Cortex of kidney (tissue), 1 donor: ENCODE measurements at places on chromosomes 16 and 17.

DNA sequence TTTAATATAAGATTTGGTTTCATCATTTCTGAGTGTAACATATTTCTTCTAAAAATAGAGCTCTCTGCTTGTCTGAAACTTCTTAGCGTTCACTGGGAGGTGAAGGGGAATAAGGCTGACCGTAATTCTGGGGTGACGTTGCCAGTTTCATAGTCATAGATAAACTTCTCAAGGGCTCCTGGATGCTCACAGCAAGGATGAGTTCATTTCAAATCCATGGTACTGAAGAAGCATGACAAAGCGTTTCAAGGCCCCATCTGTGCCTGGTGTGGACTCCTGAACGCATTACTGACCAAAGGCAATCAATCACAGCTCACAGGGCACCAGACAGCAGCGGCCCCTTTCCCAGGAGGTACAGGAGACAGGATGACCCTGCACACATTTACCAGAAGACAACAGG is 12.0 kb upstream of the EVPL start:
- no peak for DNase-seq

- DNase-seq: no peak
Measured at GRCh38 chr16:72987480-72987901, 60.4 kb downstream of the ZFHX3 start.

DNA sequence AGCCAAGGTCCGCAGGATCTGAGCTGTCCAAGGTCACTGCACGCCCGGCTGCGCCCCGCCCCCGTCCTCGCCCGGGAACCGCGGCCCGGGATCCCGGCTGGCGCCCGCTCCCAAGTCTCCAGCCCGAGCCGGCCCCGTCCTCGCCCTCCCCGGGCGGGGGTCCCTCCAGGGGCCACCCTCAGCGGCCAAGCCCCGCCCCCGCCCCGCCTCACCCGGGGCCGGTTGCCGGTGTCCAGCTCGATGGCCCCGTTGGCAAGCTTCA is 216 bp downstream of the VPS9D1 start:
- DNase-seq: no peak

DNA sequence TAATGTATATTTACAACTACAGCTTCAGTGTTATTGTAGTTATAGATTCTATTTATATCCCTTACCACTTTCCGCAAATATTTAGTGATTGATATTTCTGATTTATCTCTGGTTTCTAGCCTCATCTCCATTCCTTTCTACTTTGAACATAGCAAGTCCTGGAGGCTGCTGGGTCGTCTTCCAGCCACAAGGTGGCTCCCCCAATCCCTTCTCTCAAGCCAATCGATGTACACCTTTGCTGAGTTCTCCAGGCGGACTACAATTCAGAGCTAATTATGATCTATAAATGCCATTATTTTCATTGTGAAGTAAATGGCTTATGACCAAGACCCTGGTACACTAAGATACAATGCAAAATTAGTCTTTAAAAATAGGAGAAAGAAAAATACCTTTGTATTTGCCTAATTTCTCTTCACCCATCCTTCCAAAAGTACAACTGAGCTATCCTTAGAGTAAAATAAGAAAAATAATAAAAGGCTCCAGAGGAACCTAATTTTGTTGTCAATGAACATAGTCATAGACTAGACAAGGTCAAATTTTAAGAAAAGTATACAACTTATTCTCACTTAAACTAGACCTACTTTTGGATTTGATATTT is 122.1 kb downstream of the SKAP1 start:
- DNase-seq: no peak

- no peak for DNase-seq
Measured at GRCh38 chr16:12390644-12391043, 413.0 kb downstream of the CPPED1 start.

DNA sequence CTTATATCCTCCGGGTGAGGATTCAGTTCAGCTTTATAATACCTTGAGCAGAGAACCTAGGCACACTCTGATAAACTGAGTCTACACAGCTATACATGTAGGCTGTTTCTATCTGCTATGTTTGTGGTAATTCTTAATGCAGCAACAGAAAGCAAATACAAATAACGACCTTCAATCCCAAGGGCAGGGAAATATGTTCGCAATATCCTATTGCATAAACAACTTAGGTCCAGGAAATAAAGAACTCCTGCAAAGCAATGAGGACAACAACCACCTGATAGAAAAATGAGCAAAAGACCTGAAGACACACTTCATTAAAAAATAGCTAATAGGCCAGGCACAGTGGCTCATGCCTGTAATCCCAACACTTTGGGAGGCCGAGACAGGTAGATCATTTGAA is 213.3 kb downstream of the CPPED1 start:
- no peak for DNase-seq

GRCh38 chr16:71214746-71215381 is 15.7 kb downstream of the HYDIN start:
- DNase-seq: no peak

DNA sequence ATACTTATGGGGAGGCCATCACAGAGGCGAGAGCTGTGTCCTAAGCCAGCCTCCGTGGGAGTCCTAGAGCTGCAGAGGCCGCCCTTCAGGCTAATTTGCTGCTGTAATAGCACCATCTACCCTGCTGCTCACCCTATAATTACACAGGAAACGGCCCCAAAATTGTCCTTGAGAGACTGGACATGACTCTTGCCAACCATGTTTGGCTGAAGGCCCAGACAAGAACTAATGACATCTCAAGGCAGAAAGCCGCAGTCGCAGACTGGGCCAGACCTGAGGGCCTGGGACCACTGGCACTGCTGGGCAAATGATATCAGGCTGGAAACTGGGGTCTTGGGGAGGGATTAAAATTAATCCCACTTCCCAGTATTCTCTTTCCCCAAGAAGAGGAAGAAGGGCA is 24.1 kb downstream of the PSMD7 start:
- DNase-seq: no peak

GRCh38 chr16:3748307-3748706 is 31.0 kb upstream of the TRAP1 start:
- DNase-seq: no peak

GRCh38 chr16:24848065-24848464 is 2.3 kb downstream of the SLC5A11 start:
- DNase-seq: no peak

DNA sequence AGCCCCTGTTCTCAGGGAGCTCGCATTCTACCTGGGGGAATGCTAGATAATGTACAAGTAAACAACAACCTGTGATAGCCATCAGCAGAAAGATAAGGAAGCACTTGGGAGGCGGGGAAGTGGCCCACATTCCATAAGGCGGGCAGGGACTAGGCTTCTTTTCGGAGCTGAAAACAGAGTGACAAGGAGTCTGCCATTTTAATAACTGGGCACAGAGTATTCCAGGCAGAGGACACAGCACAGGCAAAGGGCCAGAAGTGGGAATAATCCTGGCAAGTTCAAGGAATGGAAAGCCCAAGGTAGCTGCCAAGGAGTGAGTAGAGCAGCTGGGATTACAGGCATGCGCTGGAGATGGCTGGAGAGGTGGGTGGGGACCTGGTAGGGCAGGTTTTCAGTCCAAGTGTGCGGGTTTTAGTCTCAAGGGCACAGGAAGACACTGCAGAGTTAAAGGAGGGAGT is 24.3 kb downstream of the USP43 start:
- no peak for DNase-seq

DNA sequence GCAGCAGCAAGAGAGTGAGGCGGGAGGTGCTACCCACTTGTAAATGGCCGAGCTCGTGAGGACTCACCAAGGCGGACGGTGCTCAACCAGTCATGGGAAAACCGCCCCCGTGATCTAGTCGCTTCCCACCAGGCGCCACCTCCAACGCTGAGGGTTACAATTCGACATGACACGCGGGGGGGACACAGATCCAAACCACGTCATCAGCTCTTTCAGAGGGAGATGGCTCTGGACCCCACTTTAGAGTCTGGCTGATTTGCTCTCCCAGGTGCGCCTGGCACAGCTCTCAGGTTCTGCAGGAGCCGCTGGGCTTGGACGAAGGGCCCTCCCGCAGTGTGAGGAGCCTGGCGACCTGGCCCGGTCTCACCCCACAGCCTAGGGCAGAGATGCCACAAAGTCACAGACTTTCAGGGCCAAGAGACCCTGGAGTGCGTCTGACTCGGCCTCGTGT is 21.1 kb upstream of the DOC2B start:
- no peak for DNase-seq

DNA sequence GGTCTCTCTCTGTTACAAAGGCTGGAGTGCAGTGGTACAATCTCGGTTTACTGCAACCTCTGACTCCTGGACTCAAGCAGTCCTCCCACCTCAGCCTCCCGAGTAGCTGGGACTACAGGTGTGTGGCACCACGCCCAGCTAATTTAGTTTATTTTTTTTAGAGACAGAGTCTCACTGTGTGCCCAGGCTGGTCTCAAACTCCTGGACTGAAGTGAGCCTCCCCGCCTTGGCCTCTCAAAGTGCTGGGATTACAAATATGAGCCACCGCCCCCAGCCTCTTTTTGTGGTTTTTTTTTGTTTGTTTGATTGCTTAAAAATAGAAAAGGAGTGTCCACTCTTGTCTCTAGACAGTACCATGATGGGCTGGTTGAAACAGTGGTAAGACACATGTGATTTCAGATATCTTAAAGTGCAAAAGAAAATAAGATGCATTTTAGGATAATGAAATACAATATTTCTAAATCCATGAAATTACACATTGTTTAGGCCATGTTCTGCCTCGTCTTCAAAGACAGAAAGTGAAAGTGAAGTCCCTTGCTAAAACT is 27.4 kb downstream of the KIAA0513 start:
- no peak for DNase-seq

DNA sequence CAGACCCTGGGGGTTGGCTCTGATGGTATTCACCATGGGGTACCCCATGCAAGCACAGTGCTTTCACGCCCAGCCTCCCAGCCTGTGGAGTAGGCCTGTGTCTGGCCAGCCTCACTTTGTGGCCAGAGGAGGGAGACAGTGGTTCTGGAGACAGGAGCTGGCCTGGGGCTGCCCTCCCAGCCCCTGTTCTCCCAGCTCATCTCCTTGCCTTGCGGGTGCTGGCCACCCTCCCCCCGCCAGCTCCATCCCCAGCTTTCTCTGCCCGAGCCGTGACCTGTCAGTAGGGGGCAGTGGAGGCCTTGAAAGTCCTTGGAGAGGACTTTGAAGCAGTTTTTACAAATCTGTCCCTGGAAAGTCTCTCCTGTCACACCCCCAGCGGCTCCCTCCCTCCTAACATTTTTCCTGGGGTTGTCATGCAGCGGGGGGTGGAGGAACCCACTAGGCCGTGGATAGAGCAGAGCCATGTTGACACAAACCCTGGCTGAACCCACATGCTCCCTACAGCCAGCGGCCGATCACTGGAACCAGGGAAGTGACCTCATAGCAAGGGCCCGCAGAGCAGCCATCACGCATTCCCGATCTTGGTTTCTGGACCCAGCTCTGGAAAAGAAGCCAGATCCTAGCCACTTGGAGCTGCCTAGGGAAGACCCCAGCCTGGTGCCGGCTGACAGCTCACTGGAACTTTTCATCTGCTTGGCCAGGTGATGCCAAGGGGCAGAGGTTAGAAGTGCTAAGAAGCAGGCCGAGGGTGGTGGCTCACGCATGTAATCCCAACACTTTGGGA is 289.4 kb downstream of the SEC14L1 start:
- DNase-seq: no peak

DNA sequence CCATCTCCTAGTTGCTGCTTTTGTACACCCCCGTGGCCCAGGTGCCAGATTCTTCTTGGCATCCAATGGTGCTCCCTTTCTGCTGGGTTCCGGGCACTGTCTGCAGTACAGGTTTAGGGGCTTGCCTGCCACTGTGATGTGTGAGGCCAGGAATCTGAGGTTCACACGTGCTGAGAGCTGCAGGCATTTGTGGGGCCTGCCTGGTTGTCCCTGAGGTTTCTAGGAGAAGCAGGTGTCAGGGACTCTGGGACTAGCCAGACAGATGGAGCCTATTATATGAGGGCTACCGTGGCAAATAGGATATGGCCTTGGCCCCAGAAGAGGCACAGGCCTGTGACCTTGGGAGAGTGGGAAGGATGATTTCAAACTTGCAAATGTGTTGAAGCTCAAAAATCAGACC is 29.3 kb downstream of the NDEL1 start:
- no peak for DNase-seq

- DNase-seq: no peak
Measured at GRCh38 chr17:7755095-7755890, 37.7 kb downstream of the DNAH2 start.

DNA sequence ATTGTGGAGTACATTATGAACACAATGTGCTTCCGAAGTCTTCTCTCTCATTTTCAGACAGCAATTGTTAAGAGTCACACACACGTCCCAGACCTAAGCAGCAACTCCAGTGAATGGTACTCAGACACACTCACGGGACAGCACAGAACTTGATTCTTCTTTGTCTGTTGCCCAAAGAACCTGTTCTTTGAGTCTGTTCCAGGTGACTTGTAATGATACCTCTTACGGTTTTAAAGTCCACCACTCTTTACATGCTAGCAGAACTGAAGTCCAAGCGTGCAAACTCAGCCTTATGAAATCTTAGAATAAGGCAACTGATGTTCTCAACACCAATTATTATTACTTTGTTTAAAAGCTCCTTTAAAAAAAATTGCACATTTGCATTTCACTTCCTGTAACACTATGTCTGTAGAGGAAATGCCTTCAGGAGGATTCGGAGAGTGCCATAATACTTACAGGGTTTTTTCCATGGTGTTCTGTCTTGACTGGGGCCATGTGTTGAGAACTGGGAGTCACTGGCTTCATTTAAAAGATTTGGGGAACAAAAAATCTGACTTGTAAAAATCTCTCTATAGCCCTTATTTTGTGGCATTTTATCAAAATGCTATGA is 48.1 kb downstream of the MARF1 start:
- DNase-seq: no peak

- DNase-seq: no peak
Measured at GRCh38 chr16:96935-97381, 18.9 kb downstream of the MPG start.

DNA sequence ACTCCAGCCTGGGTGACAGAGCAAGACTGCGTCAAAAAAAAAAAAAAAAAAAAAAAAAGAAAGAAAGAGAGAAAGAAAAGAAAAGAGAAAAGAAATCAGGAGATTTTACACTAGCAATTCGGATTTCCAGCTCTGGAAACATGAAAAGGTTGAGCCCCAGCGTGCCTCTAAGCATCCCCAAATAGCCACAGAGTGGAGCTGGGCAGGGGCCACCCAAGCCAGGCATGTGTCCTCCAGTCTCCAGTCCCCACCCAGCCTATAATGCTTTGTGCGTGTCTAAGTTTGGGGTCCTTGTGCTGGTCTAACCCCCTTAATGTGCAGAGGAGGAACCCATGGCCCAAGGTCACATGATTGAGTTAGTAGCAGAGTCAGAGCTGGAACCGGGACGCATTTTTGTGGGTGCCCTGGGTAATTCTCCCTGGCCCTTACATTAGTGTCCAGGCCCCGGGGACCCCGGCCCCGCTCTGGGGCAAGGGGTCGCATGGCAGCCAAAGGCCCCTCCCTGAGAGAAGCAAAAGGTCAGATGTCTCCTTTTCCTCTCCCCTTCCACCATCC is 19.9 kb downstream of the ADAM11 start:
- DNase-seq: no peak

DNA sequence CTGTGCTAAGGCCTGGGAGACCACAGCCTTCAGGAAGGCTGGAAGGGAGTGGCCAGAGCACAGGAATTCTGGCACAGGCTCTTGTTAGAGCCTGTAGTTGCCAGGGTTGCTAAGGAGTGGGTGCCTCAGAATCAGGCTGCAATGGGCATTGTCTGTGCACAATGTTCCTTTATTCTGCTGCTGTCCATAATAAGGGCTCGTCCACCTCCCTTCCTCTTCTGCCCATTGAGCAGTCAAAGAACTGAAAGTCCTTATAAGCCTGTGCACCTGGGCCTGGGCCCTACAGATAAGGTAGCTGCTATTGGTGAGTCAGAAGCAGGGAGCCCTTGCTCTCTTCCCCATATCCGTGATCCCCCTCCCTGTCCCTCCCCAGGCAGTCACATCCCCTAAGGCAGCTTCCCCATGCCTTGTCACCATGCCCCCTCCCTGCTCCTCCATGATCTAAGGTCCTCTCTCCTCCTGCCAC is 5.4 kb upstream of the CNGB1 start:
- DNase-seq: no peak
